ENCODE measurements at places on chromosomes 2 and 18.
A peak's percentile ranks its signal among the peaks of the same experiment; 100 is the strongest.

DNA sequence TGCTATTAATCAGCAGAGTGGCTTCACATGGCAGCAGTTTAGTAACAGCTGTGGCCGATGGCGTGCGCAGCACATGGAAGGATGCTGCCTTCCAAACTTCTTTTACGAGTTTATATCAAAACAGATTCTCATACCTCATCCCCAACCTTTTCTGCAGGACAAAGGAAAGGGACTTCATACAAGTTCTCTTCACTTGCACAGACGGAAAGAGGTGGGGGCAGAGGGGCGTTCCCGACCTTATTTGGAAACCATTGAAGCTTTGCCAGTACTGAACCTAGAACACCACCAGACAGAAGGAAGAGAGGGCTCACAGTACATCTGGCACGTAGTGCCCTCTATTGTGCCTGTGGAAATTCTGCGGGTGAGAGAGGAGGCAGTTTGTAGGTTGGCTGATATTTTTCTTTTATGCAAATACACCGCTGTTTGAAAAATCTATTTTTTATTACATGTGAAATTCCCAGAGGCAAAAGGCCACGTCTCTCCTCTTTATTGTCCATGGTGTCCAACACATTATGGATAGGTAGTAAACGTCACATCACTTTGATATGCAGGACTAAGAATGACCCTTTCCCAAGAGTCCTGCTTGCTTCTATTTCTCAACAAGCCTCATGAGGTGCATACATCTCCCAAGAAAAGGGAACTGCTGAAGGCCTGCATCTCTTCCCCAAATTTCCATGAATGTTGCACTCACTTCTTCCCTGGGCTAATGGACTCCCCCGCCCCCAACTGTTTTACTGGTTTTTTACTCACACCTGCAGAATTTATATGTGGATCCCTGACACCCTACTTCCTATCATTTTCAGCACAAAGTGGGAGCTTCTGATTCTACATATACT lies 31.3 kb downstream of the COLEC12 start:
- no peak for DNase-seq

DNA sequence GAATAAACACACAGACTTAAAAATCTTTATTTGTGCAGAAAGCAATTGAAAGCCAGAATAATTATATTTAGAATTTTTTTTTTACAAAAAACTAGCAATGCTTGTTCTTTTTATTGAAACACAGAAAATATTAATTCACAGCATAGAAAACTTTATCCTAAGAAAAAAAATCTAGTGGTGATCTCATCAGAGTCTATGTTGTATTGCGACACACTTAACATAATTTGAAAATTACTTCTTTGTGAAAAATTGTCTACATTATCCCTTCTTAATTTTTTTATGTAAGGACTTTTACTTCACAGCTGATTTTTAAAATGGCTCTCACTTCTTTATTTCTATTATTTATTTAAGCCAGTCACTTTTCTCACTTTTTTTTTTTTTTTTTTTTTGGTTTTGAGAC lies 103.4 kb downstream of the LDLRAD4 start:
- DNase-seq: no peak

GRCh38 chr2:178905261-178905660 lies 98.0 kb upstream of the TTN start:
- DNase-seq: no peak

- no peak for DNase-seq
Observed at GRCh38 chr2:239678666-239679296, 278.0 kb upstream of the HDAC4 start.

GRCh38 chr2:145190031-145190703 lies 670.2 kb upstream of the ZEB2 start:
- no peak for DNase-seq

DNA sequence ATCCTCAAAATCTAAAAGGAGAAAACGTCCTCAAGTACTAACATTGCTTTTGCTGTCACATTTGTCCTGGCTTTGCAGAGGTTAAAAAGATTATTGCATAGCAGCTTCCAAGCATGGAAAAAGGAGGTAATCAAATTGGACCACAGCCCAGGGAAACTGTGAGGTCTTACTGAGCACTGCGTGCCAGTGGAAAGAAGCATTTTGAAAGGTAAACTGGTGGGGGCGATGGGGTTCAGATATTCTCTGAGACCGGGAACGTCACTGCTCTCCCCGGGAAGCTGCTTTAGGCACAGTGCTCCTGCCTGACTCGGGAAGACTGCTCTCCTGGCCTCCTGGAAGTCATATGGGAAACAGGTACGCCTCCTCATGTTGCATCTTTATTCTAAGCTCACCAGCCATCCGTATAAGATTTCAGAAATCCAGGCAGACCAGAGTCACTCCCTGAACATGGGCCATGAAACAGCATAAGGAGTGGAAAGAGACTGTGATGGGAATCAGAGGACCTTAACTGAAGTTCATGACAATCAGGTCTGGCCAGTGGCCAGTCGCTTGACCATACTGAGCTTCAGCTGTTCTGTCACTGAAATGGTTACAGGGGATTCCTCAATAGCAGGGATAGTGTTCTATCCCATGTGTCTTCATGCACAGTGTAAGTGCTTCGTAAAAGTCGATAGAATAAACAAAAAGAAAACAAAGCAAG lies 284.1 kb downstream of the TRIB2 start:
- DNase-seq: no peak

- no peak for DNase-seq
Observed at GRCh38 chr18:22932885-22933205, 283 bp upstream of the RBBP8 start.

DNA sequence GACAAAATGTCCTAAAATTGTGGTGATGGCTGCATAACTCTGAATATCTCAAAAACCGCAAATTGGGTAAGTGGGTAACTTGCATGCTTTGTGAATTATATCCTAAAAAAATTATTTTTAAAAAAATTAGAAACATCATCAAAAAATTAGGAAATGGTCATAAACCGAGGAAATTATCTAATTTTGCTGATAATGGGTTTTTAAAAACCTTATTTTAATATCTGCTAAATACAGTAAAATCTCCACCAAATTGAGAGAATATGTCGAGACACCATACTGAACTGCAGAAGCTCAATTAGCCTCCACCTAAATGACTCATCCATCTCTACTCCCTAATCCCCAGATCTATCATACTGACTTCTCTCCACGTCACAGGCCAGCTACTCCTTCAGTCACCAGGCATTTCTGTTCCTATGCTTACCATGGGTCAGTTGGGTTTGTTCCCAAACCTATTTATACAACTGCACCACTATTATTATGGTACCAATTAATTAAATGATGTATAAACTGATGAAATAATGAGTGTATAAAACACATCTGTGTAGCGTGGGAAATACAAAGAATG lies 36.1 kb downstream of the SPIRE1 start:
- DNase-seq: no peak

DNA sequence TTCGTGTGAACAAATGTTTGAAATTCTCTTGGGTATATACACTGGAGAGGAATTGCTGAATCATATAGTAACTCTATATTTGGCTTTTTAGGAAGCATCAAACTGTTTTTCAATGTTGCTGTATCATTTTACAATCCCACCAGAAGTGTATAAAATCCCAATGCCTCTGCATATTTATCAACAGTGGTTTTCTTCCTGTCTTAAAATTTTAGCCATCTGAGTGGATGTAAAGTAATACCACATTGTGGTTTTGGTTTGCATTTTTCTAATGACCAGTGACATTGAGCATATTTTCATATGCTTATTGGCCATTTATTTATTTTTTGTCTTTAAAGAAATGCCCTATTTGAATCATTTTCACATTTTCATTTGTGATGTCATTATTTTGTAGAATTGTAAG lies 22.8 kb upstream of the LRP1B start:
- no peak for DNase-seq

DNA sequence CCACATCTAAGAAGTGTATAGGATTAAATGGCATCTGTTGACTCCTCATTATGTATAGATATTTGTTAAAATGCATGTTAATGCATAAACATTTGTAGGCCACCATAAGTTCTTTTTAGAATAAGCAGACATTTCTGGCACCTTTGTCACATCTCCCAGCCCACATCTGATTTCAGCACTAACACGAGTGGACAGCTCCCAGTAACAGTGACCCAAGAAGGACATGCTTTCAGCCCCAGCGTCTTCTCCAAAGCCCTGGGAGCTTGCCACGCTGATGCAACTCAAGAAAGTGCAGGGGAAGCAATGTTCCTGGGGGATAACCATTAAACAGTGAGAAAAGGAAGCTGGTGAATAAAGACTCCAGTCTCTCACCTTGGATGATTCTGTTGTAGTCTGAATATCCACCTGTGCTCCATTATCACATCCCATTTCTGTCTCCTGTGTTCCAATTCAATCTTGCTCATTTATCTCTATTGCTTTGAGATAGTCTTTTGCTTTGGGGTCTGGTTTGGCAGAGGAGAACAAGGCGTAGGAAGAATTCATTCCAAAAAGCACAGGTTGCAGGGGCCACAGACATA lies 182.6 kb upstream of the THSD7B start:
- DNase-seq: no peak

GRCh38 chr2:21288299-21288698 lies 164.5 kb downstream of the TDRD15 start:
- DNase-seq: no peak

GRCh38 chr2:112275887-112276773 lies 733 bp downstream of the ZC3H6 start:
- DNase-seq: peak; percentile 86

Measured in NCI-H446 (cell line).